ENCODE measurements at places on chromosomes 3 and 15.

- no peak for DNase-seq
Observed at GRCh38 chr15:26504009-26504408, 268.9 kb downstream of the GABRB3 start.

GRCh38 chr3:11591391-11592282, 52.1 kb downstream of the VGLL4 start:
- no peak for DNase-seq

DNA sequence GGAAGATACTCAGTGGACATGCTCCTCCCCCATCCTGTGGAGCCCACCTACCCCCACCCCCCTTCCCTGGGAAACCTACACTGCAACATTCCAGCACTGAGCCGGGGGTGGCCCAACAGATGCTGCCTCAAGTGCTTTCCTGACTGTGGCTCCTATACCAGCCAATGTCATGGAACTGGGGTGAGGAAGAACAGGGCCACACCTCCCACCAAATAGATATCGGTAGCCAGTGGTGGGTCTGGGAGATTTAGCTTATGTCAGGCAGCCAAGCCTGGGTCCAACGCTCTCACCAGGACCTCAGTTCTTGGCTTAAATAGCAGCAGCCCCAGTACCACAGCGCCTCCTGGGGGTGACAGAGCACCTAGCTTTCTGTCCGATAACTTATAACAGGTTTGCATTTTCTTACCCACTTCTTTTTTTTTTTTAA, 30.3 kb downstream of the CDC25A start:
- no peak for DNase-seq

DNA sequence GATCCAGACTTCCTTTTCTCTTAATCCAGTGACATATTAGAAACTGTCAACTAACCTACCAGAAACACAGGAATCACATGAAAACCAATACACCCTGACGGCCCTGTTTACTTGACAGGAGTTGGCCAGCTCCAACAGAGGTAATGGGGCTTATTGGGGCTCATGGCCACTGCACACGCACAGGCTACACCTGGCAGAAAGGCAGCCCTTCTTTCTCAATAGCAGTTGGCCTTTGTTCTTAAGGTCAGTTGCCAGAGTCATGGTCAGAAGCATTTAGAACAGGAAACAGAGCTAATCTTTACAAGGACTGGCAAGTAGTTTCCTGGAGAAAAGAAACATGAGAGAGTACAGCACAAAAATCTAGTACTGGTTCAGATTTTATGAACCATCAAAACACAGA, 181.8 kb downstream of the MAGI1 start:
- no peak for DNase-seq

DNA sequence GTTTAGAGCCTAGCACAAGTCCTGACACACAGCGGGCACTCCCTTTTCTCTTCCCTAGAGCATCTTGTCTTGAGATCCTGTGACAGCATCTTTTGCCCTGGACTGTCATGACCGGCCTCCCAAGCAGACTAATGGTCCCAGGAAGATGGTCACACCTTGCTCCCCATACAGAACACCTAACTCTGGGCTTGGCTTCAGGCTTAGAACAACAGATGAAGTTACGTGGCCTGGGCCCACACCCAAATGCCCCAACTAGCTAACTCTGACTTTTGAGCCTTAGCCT, 781 bp upstream of the IP6K1 start:
- DNase-seq: no peak

DNA sequence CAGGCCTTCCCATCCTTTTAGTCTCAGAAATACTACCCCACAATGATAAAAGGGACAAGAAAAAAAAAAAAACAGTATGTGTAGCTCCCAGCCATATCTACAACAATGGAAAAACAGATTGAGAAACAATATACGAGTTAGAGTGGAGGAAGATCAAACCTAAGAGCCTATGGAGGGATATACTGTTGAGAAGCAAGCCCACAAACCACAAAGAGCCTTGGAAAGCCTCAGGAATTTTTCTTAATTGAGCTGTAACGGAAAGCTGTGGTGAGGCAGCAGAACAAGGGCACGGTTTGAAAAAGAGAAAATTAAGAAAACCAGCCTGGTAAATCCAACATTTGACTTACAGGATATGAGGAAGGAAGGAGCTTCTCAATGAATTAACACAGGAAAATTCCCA, 21.4 kb downstream of the KPNA1 start:
- DNase-seq: no peak

DNA sequence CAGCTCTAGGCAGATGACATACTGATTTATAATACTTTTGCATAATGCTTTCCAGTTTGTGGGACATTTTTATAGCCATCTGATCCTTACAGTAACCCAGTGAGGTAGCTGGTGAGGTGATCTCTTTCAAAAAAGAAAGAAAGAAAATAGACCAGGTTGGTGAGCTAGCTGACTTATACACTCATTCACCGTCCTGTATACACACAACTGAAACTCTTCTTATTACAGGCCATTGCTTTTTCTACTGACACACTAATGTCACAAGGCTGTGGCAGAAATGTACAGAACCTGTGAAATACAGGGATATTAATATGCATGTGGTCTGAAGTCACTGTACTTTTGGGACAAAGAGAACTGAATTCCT, 150.2 kb upstream of the BHLHE40 start:
- no peak for DNase-seq

- no peak for DNase-seq
Observed at GRCh38 chr3:123719862-123720453, 135.1 kb upstream of the HACD2 start.
